ENCODE measurements at places on chromosomes 3 and 15. TPM values are rescaled to one million over a fixed set of nuclear protein-coding genes. Genes with fewer than 3 reads are reported as not detected.

Gene GOLGA6D
- total RNA-seq = not detected

Gene P3H2
- total RNA-seq = 13.9 TPM

Gene AADACL2
- not detected for total RNA-seq

Gene TOPBP1
- 39.4 TPM for total RNA-seq

Gene A4GNT
- not detected for total RNA-seq

Gene MKRN3
- total RNA-seq = 3.0 TPM

Gene CAMKV
- not detected for total RNA-seq

Gene SERPINI2
- total RNA-seq = not detected

Gene TMOD2
- total RNA-seq = 9.3 TPM

Gene COL7A1
- 22.5 TPM for total RNA-seq

Gene FAM219B
- total RNA-seq = 43.1 TPM

Gene ECT2
- 15.9 TPM for total RNA-seq

Gene UTS2B
- 0.29 TPM for total RNA-seq

Gene TOP2B
- 61.4 TPM for total RNA-seq

Gene PRR23C
- not detected for total RNA-seq

Gene SPTBN5
- 0.29 TPM for total RNA-seq

Gene IL1RAP
- 7.9 TPM for total RNA-seq

Gene COL6A5
- total RNA-seq = not detected

Gene PAQR5
- total RNA-seq = 7.9 TPM

Gene PRRT3
- 5.4 TPM for total RNA-seq

Gene NGRN
- 91.1 TPM for total RNA-seq

Gene GHRL
- not detected for total RNA-seq

Gene PIF1
- 5.0 TPM for total RNA-seq

Gene BCHE
- total RNA-seq = 11.1 TPM

Gene DAZL
- not detected for total RNA-seq

Gene GPR87
- 0.29 TPM for total RNA-seq

Gene FOXL2
- total RNA-seq = not detected

Gene ADGRG7
- not detected for total RNA-seq

Gene CFAP161
- 0.66 TPM for total RNA-seq

Gene DUOXA2
- not detected for total RNA-seq

Gene ARPP21
- total RNA-seq = not detected

Gene ZNF774
- 1.5 TPM for total RNA-seq

Gene TRIM71
- not detected for total RNA-seq

Gene ADAMTSL3
- total RNA-seq = 1.2 TPM

Gene ZWILCH
- 28.7 TPM for total RNA-seq

Gene HIGD1A
- total RNA-seq = 125 TPM

Gene NLGN1
- total RNA-seq = 3.3 TPM

Gene CLRN1
- total RNA-seq = not detected

Gene ZNF662
- total RNA-seq = 2.8 TPM

Gene CNTN4
- total RNA-seq = not detected

Gene GATA2
- total RNA-seq = 2.6 TPM

Gene OR5K2
- not detected for total RNA-seq

Gene VPS8
- total RNA-seq = 76.7 TPM

Gene MST1R
- 1.9 TPM for total RNA-seq

Gene CHRFAM7A
- total RNA-seq = 0.17 TPM

Gene MKRN2OS
- 0.33 TPM for total RNA-seq

Gene DZIP1L
- 34.2 TPM for total RNA-seq

Gene ECE2
- under 0.01 TPM for total RNA-seq

Gene PRR23E
- not detected for total RNA-seq

Gene SCG5
- total RNA-seq = 15.3 TPM

Gene ASB14
- total RNA-seq = not detected

Gene PLIN1
- 0.50 TPM for total RNA-seq

Gene WNT5A
- 3.6 TPM for total RNA-seq

Gene GNL3
- total RNA-seq = 101 TPM

Gene ADCY5
- total RNA-seq = 0.66 TPM

Gene FMN1
- total RNA-seq = 23.3 TPM

Gene GOLGA8J
- not detected for total RNA-seq

Gene MAN2C1
- total RNA-seq = 156 TPM

Gene P2RY13
- not detected for total RNA-seq
